ENCODE measurements at places on chromosomes 6 and 20.

DNA sequence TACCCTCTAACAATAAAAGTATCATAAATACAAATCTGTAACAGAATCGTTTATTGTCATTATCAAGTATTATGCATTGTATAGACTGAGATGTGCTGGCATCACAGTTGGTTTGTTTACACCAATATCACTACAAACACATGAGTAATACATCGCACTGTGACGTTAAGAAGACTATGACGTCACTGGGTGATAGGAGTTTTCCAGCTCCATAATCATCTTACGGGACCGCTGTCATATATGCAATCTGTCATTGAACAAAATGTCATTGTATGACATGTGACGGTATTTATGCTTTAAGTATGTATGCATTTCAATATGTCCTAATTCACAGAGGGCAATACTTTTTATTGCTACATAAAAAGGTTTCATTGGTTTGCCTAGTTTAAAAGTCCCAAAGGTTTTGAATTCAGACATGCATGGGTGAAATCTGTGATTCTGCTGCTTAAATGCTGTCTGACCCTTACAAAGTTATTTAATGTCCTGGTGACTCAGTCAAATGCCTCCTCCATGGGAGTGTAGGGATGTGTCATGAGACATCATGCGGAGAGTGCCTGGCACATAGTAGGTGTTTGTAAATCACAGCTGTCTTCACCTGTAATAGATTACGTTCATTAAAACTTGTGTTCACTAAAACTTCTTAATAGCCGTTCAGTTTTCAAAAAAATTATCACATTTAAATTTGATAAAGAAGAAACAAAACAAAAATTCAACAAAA, 160.7 kb upstream of the PDE10A start:
- DNase-seq = no peak

GRCh38 chr6:130557481-130558112, 191.8 kb downstream of the TMEM200A start:
- no peak for DNase-seq

DNA sequence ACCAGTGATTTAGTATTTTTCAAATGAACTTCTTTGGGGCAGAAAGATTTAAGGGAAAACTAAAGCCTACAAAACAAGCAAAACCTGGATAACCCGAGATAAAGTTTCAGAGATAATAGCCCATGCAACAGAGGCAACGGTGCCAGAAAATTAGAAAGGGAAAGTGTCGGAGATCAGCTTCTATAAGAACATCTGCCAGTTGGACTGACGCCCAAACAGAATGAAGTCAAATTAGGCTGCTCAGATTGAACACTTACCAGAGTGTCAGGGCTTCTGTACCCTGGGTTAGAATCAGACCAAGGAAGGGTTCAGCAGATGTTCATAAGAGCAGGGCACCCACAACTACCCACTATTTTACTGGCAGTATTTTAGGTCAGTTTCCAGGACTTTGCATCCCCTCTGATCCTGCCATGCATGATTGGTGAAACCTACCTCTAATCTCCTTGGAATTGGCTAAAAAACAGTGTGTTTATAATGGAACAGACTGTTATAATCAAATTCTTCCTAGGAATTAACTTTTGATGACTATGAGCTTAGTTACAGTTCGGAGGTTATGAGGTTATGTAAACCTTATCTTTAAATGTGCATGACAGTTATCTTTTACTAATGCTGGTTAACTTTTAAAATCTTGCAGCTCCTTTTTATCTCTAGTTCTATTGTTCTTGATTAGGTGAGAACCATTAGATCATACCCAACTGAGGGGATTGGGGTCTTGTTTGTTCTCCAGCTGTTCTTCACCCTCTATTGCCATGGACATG, 13.1 kb downstream of the BMP2 start:
- no peak for DNase-seq

GRCh38 chr20:54114109-54114508, 43.7 kb upstream of the BCAS1 start:
- no peak for DNase-seq

GRCh38 chr6:159092631-159093030, 47.8 kb upstream of the TAGAP start:
- DNase-seq = peak; percentile 5

- peak; percentile 30 for DNase-seq
Measured at GRCh38 chr20:53104884-53105283, 132.7 kb downstream of the TSHZ2 start.
